Cardiac fibroblast (primary cell): ENCODE measurements at places on chromosomes 3 and 15.

GRCh38 chr3:50369012-50369670 is 9.8 kb upstream of the TMEM115 start:
- DNase-seq: no peak

- no peak for DNase-seq
Measured at GRCh38 chr3:172073262-172073915, 34.0 kb downstream of the FNDC3B start.

- DNase-seq: no peak
Measured at GRCh38 chr15:43985976-43986680, 159.3 kb downstream of the WDR76 start.

DNA sequence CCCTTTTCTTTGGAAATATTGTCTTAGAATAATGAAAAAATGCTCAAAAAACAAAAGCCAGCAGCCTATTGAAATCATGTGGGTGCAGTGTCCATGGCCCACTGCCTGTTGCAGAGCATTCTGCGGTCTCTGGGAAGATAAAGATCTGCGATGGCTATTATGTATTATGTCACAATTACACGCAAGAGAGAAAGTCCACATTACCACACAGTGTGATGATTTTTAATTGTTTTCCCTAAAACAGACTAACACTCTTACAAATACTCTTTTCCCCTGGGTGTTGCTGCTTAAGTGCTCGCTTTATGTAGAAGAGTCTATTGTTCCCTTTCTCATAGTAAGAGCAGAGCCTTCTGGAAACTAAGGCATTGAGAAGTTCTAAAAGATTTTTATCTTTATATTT is 32.2 kb downstream of the SSR3 start:
- DNase-seq: no peak

DNA sequence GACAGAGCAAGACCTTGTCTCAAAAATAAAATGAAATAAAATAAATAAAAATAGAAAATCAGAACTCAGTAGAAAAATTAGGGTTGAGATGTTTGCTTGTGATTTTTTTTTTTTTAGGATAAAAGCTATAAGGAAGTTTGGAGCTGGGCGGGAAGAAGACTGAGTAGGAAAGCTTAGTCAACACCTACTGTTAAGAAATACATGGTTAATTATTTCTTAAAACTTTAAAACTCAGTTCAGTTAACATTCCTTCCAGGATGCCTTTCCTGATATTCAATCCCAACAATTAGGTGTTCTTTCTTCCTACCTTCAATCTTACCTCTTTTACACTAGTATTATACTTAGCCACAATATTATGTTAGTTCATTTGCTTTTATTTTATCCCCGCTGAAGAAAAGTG is 246.2 kb downstream of the LSAMP start:
- no peak for DNase-seq
